ENCODE measurements at places on chromosomes 12 and 14. TPM values are rescaled to one million over a fixed set of nuclear protein-coding genes. Genes with fewer than 3 reads are reported as not detected.

GRCh38 chr12:51863933-51864832, 15.7 kb upstream of the FIGNL2 start:
- DNase-seq = no peak

DNA sequence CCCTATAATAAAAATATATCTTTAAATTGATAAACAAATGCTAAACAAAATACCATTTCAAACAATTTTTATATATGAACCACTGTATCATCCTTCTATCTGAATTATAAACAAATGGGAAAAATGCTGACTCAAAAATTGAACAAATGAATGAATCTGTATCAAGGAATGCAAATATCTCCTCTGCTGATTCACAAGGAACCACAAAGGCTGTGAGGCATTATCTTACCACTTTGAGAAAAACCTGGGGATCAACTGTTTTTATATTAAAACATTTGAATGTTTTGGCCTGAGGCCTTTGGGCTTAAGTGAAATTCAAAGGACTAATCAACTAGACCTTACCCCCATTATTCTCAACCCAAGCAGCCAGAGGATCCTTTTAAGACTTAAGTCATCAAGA, 86.3 kb downstream of the EML5 start:
- peak; percentile 70 for DNase-seq

GRCh38 chr14:47270715-47271114, 404.7 kb downstream of the MDGA2 start:
- no peak for DNase-seq

- DNase-seq = no peak
Observed at GRCh38 chr12:53493610-53494391, 5.5 kb downstream of the MAP3K12 start.

DNA sequence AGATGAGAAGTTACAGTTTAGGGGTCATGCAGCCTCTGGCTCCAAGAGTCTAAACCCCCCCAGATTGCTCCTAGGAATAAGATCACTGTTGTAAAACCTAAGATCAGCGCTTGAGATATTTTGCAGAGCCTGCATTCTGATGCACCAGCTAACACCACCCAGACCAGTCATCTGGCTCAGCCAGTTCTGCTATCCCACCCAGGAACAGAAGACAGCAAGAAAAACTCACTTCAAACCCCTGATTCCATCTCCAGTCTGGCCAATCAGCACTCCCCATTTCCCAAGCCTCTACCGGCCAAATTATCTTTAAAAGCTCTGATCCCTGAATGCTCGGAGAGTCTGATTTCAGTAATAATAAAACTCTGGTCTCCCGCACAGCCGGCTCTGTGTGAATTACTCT, 158.6 kb downstream of the ZNF664 start:
- no peak for DNase-seq

DNA sequence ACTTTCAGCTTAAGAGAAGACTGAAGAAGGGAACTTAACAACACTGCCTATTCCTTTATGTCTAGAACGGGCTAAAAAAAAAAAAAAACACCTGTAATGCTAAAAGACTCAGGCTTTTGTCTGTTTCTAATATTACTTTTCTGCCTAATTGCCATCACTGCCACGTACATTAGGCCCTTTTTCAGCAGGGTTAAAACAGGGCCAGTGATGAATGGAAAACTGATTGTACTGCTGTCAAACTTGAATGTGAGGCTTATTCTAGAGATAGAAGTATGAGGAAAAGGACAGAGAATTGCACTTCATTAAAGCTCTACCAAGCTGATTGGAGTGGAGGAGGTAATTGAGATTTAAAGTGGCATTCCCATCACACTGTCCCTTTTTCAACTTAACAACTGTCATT, 535.8 kb downstream of the PRKD1 start:
- no peak for DNase-seq

- DNase-seq = no peak
Observed at GRCh38 chr14:26175658-26176057, 422.2 kb downstream of the NOVA1 start.

GRCh38 chr12:44377443-44378187, 498.5 kb downstream of the NELL2 start:
- no peak for DNase-seq

The SDR9C7 gene
- polyA plus RNA-seq = not detected

The C1R gene
- 153 TPM for polyA plus RNA-seq

The AQP5 gene
- polyA plus RNA-seq = not detected

The C1S gene
- polyA plus RNA-seq = 85.4 TPM

The KRT7 gene
- 1.4 TPM for polyA plus RNA-seq

Measured in IMR-90 (cell line).